ENCODE measurements at places on chromosomes 1 and 21.
A peak's percentile ranks its signal among the peaks of the same experiment; 100 is the strongest.

- no peak for ATAC-seq
These were observed 49.5 kb downstream of the SCMH1 start for GRCh38 chr1:41192456-41193178.

DNA sequence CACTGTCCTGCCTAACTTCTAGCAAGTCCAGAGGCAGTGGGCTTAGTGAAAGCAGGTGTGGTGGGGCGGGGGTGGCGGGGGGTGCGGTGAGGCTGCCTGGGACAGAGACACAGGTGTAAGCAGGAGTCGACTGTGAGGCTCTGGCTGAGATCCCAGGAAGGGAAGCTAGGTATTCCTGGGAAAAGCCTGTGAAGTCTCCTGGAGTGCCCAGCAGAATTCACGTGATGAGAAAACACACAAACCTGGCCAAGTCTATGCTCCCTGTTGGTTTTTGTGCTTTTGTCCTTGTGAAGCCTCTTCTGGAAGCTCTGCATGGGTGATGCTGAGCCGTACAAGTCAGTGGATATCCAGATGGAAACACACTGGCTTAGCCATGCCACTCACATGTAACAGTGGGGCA lies 5.3 kb downstream of the GALNT2 start:
- no peak for ATAC-seq

DNA sequence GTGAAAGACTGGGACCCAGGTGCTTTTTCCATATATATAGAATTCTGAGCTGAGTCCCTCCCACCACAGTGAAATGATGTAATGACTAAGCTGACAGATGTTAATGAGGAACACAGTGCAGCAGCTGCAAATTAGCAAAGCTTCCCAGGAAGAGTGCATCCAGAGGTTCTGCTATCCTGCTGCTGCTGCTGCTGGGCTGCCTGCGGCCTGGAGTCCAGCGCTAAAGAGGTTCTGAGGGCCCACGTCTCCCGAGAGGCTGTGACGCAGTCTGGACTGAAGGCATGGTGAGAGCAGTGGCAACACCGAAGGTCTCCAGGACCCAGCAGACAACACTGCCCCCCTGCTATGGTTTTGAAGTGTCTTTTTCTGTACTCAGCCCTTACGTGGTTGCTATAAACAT lies 63.9 kb downstream of the URB2 start:
- ATAC-seq = peak; percentile 56

GRCh38 chr1:25003457-25004190 lies 73.5 kb upstream of the RUNX3 start:
- ATAC-seq = no peak

- peak; percentile 22 for ATAC-seq
These were observed 4.2 kb upstream of the LINGO4 start for GRCh38 chr1:151809290-151809984.

DNA sequence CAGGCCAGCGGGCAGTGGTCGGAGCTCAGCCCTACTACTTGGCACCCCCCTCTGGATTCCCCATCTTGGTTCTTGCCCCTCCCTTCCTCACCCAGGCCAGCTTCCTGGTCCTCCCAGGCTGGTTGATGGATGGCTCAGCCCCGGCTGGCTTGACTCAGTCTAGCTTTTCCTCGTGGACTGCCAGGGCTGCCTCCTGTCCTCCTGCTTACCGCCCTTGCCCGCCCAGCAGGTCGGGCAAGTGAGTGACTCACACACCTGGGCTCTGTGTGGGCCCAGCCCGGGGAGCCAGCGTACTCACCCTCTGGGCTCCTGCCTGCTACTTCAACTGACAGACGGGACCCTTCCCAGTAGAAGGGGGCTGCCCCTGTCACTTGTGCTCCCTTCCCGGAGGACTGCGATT lies 19.5 kb upstream of the ARHGEF10L start:
- ATAC-seq = no peak

GRCh38 chr1:151681923-151682322 lies 34.7 kb downstream of the CELF3 start:
- no peak for ATAC-seq

DNA sequence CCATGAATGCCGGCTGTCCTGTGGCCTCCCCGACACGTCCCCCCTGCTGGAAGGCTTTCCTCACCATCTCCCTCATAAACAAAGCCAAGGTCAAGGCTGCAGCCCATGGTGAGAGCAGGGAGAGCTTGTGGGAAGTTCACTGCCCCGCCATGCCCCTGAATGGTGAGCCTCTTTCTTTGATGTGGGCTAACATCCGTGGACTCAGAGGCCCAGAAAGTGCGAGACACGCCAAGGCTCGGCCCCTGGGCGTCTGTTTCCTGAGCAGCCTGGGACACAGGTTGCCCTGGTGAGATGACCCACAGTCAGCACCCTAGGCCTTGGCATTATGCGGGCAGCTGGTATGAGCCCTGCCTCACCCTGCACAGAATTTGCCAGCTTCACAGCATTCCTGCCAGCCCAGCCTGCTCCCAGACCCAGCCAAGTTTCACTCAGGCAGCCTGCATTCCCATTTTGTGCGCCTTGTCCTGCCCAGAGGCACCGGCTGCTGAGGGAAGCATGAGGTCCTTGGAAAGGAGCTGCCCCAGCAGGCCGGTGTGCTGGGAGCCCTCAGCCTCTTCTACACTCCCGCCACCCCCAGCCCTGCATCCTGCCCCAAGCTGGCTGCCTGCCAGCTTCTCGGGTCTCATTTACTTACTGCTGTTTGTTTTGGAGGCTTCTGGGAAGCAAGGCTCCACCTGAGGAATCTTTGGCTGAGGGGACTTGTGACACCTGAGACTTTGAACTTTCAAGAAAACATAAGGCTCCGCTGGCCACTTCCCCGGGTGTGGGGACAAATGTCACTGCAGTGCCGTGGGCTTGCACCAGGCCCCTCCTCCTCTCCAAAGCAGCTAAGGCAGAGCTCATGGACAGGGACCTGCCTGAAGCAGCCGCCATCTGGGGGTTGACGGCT lies 31.9 kb downstream of the NEK2 start:
- peak; percentile 76 for ATAC-seq

- ATAC-seq = peak; percentile 44
These were observed 125.2 kb upstream of the DPYD start for GRCh38 chr1:98045767-98046641.

GRCh38 chr1:198096390-198096789 lies 60.4 kb upstream of the NEK7 start:
- no peak for ATAC-seq

DNA sequence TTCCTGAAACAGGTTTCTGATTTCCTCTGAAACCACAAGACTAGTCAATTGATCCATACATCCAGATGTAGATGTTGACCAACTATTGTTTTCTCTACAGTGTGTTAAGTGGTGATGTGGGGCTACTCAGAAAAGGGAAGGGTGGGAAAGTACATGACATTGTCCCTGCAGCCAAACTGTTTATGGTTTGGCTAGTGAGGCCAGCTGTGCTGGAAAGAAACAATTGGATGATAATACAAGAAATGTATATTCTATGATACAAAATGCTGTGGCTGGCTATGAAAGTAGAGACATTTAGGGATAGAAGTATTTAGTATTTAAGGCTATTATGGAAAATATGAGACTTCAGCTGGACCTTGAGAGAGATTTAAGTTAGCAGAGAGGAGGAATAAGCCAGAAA lies 244.5 kb downstream of the ADGRL2 start:
- ATAC-seq = no peak

- no peak for ATAC-seq
These were observed 212.3 kb downstream of the NCAM2 start for GRCh38 chr21:21210552-21210951.

GRCh38 chr21:33682992-33683627 lies 40.8 kb downstream of the ITSN1 start:
- peak; percentile 87 for ATAC-seq

DNA sequence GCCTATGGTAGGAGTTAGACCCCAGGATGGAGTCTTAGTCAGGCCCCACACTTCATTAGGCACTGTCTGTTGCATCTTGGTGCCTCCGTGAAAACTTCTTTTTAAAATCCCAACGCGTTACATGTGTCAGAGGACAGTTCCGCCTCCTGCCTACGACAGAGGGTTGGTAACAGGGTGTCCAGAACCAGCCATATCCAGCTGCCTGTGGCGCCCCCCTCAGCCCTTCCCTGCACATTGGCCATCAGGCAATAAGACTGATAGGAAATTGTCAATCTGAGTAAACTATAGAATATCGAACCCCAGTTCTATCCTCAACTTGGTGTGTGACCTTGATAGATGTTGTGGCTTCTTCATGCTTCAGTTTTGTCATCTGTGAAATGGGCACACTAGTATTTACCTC lies 108.6 kb upstream of the CSF3R start:
- no peak for ATAC-seq

DNA sequence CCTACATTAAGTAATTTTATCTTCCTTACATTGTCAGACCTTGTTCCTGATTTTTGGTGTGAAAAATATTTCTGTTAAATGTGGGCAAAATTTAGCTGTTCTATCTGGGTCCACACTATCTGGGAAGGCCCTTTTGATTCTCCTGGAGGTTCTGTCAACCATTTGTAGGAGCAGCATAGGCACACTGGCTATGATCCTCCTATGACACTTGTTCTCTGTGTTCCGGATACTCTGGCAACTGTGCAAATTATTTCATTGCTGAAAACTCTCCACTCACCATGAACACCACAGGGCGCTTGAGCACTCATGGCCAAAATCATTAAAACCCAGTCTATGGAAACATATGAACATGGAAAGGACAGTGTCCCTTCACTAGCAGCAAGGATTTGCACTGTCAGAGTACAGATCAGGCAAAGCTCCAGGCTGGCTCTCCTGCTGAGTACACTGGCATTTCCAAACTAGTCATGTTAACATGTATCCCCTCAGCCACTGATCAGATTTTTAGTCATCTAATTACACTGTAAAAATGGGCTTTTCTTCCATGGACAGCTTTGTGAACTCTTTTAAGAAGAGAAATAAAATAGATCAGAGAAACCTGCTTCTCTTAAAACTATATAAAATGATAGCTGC lies 43.9 kb upstream of the SGIP1 start:
- peak; percentile 43 for ATAC-seq

DNA sequence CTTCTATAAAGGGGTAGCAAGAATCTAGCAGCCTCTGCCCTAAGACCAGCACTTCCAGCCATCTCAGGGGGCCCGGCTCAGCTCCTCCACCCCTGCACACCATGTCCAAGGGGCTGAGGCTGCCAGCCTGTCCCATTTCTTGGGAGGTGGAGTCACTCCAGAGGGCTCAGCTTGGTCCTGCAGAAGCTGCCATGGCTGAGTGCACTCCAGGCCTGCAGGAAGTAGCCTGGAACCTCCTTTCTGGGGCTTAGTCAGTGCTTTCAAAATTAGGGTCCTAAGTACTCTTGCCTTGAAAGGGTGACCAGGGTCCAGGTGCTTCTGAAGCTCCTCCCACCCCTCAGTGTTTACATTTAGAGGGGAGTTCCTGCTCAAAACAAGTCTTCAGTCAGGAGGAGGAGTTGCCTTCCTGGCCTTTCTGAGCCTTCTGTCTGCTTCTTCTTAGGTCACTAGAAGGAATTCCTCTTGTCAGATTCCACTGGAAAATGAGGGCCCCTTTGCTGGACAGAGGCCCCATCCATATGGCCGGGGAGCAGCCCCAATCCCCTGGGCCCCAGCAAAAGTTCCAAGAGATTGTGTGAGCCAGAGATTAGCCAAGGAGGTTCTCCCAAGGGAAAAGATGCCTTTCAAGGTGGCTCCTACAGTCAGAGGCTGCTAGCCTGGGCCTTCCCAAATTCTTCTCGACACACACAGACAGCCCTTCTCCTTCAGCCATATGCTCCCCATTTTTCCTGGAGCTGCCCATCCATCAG lies 128.1 kb upstream of the VAMP3 start:
- no peak for ATAC-seq

DNA sequence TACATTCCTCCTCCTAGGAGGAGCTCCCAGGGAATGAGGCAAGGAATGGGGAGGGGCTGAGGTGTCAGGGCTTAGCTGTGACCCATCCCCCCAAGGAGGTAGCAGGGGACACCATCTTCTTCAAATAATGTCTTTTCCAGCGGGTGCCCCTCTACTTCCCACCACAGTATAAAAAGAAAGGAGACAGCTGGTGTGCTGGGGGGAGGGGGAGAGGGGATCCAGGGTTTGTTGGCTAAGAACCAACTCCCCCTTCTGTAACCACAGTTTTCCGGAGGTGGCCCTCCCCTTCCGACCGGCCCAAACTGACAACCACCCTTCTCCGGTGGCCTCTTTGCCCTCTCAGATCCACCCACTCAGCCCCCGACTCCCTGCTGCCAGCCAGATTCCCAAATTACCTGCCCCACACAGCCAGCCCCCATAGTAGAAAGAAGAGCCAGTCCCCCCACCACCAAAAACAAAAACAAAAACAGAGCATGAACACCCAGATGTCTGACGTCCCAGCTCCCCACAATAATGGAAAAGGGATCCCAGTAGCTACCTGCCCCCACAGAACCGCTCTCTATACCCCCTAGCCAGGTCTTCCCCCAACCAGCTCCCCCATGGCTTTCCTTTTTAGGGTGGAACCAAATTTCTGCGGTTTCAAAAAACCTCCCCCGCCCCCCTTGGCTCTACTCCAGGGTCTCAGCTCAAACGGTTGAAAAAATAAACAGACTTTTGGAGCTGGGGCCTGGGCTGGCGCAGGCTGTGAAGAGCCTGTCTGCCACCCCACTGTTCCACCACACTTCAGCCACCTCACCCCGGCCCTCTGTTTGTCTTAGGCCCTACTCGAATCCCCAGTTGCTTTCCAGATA lies 2.1 kb downstream of the ARHGEF2 start:
- ATAC-seq = peak; percentile 4

- ATAC-seq = no peak
These were observed 37.7 kb downstream of the COQ8A start for GRCh38 chr1:226977643-226978431.

GRCh38 chr1:45752441-45753052 lies 2.1 kb upstream of the IPP start:
- no peak for ATAC-seq

All from motor neuron (in vitro differentiated cells).